Activated CD4-positive, CD25-positive, alpha-beta regulatory T cell treated with anti-CD3 and anti-CD28 coated beads, Interleukin-2, amount 50 U/mL, for 16 hours (primary cell): ENCODE measurements at places on chromosomes 12 and 14.

DNA sequence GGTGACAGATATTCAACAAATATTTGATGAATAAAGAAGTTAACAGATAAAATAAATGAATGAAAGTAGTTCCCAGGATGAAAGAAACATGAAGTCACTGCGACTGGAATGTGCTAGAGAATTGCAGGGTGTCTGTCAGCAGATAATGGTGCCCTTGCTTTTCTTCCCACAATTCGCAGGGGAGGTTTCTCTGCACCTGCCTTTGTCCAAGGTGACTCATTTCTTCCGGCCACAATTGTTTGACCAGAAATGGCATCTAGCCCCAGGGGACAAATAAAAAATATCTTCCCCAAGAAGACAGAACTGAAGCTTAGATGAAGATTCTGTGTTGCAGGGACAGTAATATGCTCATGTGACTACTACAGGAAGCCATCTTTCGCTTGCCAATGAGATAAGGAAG, 316.1 kb upstream of the TBX3 start:
- no peak for DNase-seq

- no peak for DNase-seq
Measured at GRCh38 chr14:39452680-39453079, 20.4 kb upstream of the FBXO33 start.

DNA sequence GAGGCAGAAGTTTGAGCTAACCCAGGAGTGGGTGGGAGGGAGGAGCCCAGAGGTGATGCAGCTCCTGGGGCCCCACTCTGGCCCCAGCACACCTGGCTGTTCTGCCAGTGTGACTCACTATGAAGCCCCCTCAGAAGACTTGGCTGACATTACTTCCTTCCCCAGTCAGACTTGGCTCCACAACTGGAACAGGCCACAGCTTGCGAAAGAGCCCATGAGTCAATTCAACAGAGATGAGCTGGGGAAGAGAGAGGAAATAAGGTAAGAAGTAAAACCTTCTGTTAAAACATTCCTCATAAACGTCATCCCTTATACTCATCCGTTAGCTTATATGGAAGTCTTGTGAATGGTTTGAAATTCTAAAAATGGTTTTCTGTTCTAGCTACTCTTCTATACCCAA, 245.9 kb downstream of the ADAMTS20 start:
- no peak for DNase-seq

DNA sequence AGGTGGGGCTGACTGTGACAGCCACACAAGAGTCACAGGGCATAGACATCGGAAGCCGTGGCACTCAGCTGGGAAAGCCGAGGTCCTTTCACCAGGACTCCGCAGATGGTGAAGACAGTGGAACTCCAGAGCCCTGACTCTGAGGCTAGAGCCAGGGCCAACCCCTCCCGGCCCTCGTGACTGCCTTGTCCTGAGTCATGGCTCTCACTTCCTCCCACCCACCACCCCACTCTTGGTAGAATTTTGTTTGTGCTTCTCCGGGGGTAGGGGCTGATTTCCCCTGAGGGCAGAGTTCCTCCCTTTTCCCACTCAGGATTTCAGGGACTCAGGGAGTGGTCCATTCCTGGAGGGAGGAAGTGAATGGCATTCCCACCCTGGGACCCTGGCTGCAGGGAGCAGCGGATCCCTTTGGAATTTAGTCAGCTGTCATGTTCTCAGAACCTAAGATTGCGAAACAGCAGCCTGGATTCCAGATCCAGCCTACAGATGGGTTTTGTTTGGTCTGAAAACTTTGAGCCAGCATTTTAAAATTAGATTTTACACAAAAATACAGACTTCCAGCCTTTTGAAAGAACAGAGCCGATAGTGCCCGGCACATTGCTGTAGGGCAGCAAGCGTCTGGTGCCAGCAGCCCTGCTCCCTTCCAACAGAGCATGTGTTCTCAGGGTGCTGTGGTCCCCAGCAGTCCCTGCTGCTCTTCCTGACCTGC, 50.7 kb downstream of the TPCN1 start:
- DNase-seq: no peak

GRCh38 chr14:37417151-37417550, 177.9 kb downstream of the FOXA1 start:
- no peak for DNase-seq

GRCh38 chr14:95326987-95327386, 7.3 kb upstream of the CLMN start:
- no peak for DNase-seq

DNA sequence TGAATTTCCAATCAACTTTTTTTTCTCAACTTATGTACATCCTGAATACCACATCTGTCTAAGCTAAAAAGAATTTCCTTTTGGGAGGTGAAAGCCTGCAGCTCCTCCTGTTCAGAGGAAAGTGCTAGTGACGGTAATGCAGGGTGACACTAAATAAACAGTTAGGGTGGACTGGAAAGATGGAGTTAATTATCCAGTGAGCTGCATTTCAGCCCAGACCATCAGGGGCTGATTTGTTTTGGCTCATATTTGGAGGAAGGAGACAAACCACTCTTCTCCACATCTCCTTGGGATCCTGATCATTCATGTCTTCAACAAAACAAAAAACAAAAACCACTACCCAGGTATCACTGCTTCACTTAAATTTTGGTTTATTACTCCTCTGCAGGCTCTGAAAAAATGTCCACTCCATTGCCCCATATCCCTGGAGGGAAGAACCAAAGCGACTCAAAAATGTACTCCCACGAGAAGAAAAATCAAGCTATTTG, 5.1 kb upstream of the SIX1 start:
- no peak for DNase-seq

- DNase-seq: no peak
Measured at GRCh38 chr14:20750194-20750593, 4.5 kb downstream of the EDDM3A start.

- DNase-seq: no peak
Measured at GRCh38 chr12:53492188-53492587, 7.1 kb downstream of the MAP3K12 start.

DNA sequence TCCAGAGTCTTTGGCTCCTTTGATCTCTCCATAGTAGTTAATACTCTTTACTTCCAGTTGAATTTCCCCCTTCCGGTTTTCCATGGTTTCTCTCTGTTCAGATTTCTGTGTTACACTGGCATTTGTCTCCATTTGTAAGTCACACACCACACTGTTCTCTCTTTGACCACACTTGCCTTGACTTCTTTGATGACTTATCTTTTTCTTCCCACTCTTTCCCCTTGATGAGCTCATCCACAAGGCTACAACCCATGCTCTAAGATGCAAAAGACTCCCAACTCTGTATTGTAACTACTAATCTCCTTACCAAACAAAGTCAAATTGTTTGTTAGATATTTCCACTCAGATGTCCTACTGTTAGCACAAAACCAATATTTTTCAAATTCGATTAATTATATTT, 242.7 kb upstream of the E2F7 start:
- DNase-seq: no peak

- DNase-seq: no peak
Measured at GRCh38 chr12:108304633-108305032, 34.5 kb downstream of the CMKLR1 start.

DNA sequence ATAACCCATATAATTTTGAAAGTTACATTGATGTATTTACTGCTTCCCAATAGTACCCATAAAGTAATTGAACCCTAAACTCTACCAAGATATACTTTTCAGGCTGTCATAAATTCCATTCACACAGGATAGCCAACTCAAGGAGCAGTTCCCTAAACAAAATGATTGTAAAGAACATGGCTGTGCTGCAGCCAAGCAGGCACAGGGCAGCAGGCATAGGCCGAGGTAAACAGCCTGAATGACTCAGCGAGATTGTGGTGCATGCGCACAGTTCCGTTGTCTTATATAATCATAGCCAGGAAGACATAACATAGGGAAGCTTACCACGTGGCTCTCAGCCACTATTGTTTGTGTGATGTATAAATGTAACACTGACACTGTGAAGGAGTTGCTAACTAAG, 344.9 kb downstream of the FSCB start:
- no peak for DNase-seq
